COR-L47 (cell line): ENCODE measurements at places on chromosomes 7 and 10.
A peak's percentile ranks its signal among the peaks of the same experiment; 100 is the strongest.

DNA sequence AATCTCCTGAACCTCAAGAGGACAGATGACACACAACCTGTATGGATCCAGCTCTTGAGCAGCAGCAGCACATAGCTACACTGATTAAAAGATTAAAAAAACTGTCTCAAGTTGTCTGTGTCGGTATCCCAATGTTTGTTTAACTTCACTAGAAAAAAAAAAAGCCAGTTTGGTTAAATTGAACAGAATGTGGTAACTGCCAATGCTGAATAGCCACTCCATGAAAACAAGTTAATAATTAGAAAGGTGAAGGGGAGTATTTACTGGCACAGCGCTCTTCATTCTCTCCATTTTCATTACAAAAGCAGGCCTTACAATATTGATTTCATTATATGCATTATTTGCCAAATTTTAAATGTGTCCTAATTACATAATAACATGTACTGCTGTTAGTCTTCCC is 47.6 kb downstream of the GDI2 start:
- no peak for DNase-seq

DNA sequence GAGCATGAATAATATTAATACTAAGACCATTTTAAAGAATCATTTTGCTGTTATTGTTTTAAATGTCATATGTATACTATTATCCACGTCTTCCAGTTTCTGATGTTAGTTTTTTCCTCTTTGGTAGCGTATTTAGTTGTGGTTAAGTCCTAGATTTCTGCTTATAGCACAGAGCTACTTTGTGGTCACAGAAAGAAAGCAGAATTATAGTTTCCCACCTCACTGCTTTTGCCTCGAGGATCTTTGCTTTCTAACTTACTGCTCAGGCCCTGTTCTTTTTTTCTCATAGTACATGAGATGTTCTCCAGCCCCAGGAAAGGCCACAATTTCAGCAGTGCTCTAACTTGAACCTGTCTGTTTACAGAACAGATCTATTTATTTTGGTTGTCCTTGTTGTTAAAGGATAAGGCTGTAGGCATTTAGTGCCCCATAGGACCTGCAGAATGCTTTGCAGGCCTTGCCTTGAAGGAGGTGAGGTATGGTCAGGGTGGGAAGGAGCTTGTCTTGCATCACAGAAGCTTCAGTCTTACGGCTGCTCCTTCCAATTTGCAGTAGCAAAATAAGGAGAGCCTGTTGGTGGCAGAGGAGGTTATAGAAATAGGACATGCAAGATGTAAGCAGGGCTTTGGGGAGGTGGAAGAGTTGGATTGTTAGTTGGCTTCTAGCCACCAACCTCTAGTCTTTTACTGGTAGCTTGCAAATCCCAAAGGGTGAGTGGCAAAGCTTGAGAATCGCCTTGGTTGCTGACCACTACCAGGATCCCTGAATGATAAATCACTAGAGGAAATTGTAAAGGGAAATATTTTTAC is 129.1 kb downstream of the LRRC4 start:
- no peak for DNase-seq

- no peak for DNase-seq
Measured at GRCh38 chr10:63072951-63073350, 60.2 kb upstream of the NRBF2 start.

GRCh38 chr7:138513344-138513871 is 53.3 kb downstream of the TRIM24 start:
- no peak for DNase-seq

- no peak for DNase-seq
Measured at GRCh38 chr10:323651-324293, 188.5 kb downstream of the ZMYND11 start.

DNA sequence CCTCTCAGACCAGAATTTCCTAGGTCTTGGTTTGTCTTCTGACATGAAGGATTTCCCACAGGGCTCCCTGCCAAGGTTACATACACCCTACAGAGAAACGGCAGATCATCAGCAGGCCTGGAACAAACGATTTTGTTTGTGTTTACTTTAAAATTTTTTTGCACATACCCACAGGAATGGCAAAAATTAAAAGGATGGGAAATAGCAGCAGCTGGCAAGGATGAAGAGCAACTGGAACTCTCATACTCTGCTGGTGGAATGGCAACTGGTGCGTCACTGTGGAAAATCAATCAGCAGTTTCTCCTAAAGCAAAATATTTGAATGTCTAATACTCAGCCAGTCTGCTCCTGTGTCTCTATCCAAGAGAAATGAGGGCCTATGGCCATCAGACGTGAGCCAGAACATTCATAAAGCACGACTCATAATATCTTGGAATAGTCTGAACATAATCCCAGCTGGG is 6.5 kb downstream of the BAIAP2L1 start:
- DNase-seq = no peak

DNA sequence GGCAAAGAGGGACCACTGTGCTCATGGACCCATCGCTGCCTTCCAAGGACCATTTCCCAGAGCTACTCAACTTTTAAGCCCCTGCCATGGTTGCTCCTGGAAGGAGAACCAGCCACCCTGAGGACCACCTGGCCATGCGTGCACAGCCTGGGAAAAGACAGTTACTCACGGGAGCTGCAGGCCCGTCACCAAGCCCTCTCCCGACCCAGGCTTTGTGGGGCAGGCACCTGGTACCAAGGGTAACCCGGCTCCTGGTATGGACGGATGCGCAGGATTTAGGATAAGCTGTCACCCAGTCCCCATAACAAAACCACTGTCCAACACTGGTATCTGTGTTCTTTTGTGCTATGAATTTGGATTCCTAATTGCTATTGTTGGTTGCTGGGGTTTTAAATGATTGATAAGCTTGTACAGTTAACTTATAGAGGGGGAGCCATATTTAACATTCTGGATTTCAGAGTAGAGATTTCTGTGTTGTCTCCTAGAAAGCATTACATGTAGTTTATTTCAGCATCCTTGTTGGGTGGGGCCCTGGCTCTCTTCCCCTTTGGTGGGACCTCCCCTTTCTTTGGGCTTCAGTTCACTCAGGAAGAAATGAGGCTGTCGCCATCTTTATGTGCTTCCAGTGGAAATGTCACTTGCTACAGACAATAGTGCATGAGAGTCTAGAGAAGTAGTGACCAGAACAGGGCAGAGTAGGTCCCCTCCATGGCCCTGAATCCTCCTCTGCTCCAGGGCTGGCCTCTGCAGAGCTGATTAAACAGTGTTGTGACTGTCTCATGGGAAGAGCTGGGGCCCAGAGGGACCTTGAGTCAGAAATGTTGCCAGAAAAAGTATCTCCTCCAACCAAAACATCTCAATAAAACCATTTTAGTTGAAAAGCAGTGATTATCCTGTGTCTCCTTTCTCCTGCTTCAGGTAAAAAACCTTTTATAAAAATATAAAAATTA is 19.4 kb downstream of the LAT2 start:
- no peak for DNase-seq

- no peak for DNase-seq
Measured at GRCh38 chr7:1910081-1910685, 240.1 kb downstream of the ELFN1 start.

DNA sequence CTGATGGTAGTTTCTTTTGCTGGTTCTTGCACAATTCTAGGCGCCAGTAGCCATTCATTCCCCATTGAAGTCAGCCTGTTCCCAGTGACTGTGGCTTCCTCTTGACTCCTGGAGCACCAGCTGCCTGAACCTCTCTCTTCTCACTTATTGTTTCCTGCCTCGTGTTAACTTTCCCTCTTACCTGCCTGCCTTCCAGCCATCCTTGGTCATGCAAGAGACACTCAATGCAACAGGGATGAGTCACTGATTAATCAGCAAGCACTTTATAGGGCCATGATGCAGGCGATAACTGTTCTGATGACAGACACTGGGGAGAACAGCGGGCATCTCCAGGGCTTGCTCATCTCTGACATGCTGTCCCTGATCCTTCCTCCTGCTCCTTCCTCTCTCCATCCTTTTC is 122.0 kb downstream of the PLCE1 start:
- no peak for DNase-seq

- no peak for DNase-seq
Measured at GRCh38 chr10:46304062-46304461, 17.3 kb downstream of the ANTXRL start.

GRCh38 chr7:156751319-156751718 is 110.7 kb downstream of the RNF32 start:
- no peak for DNase-seq

GRCh38 chr10:18619016-18619415 is 32.4 kb downstream of the NSUN6 start:
- no peak for DNase-seq

GRCh38 chr7:55622241-55622640 is 49.9 kb upstream of the VOPP1 start:
- DNase-seq = no peak

GRCh38 chr10:4525103-4525502 is 300.9 kb upstream of the AKR1E2 start:
- no peak for DNase-seq

DNA sequence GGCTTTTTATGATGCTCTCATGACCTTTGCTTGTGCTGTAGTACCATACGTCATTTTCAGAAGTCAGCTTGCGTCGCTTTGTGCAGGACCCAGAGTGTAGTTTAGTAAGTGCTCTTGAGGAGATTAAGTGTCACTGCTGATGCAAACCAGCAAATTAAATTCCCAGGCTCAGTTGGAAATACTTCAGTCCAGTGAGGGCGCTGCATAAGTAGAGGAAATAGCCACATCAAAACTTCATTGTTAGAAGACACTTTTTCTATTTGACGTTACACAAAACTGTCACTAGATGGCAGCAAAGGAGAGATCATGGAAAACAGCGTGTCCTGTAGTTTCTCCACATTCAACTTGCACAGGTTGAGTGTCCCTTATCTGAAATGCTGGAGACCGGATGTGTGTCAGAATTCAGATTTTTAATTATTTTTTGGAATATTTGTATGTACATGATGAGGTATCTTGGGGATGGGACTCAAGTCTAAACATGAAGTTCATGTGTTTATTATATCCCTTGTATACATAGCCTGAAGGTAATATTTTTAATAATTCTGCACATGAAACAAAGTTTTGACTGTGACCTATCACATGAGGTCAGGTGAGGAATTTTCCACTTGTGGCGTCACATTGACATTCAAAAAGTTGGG is 7.9 kb downstream of the ZNF22 start:
- peak; percentile 28 for DNase-seq

- DNase-seq = no peak
Measured at GRCh38 chr7:14020339-14020900, 31.0 kb upstream of the ETV1 start.
